ENCODE measurements at places on chromosomes 6 and 20.

- DNase-seq: no peak
These were observed 44.7 kb downstream of the DEK start for GRCh38 chr6:18219591-18219990.

DNA sequence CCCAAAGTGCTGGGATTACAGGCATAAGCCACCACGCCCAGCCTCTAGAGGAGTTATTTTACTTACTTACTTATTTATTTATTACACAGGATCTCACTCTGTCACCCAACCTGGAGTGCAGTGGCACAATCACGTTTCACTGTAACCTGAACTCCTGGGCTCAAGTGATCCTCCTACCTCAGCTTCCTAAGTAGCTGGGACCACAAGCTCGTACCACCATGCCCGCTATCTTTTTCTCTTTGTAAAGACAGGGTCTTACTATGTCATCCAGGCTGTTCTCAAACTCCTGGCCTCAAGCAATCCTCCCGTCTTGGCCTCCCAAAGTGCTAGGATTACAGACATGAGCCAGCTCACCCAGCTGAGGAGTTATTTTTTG lies 1.6 kb upstream of the TRIB3 start:
- DNase-seq: no peak

DNA sequence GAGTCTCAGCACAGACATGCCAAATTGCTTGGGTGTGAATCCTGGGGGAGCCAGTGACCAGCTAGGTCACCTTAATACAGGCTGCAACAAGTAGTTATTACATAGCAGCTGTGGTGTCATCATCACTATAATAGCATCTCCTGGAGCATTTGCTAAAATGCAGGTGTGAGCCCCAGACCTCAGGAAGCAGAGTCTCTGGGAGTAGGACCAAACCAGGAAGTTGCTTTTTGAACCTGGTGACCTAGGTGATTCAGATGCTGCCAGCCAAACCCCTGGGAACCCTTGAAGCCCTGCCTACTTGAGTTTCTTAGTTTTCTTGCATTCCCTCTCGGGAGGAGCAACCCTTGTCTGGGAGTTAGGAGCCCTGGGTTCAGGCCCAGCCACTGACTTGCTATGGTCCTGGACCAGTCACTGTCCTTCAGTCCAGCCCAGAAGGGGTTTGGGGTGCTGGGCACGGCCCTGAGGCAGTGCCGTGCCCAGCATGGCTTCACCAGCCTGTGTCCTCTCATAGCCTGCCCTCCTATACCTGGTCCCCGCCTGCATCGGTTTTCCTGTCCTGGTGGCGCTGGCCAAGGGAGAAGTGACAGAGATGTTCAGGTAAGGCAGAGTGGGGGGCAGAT lies 39.3 kb upstream of the ID1 start:
- DNase-seq: no peak

DNA sequence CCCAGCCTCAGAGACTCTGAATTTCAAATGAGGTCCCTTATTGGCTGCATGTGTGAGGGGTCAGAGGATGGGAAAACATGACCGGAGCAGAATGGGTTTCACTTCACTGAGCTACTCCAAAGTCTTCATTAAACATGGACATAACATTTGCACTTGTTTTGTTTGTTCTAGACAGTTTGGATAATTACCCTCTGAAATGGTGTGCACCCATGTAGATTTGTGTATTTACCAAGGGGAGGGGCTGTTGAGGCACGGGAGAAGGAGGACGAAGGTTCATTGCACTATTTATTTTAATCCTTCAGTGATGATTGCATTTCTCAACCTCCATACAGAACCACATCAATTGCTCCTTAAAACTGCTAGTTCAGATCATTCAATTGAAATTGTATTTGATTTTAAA lies 364.2 kb downstream of the TFAP2B start:
- DNase-seq: no peak

DNA sequence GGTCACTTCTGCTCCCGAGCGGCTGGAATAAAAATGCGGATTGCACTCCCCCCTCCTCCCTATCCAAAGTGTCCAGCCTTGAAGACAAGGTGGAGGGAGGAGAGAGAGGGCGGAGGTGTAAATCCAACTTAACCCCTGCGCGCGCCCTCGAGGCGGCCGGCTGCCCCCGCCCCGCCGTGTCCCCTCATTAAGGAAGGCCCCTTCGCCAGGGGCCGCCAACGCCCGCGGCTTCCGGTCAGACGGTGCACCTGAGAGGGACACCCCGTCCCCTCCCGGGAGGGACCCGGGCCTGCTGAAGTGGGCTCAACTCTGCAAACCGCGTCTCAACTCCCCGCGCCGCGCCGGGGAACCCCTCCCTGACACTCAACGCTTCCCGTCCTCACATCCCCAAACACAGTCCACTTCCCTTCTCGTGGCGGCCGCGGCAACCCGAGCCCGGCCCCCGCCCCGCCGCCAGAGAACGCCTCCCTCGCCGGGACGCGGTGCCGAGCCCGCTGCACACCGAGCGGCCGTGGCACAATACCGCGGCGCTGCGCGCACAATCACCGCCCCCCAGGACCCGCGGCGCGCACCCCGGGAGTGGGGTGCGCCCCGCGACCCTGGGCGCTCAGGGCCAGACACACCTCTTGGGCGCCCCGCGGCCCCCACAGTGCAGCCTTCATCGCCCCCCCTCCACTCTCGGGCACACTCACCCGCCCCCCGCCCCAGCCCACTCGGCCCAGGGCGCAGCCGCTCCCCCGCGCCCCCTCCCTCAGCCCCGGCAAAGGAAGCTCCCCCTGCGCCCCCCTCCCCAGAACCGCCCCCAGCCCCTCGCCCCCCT lies 102.5 kb downstream of the NOL4L start:
- peak; percentile 41 for DNase-seq

DNA sequence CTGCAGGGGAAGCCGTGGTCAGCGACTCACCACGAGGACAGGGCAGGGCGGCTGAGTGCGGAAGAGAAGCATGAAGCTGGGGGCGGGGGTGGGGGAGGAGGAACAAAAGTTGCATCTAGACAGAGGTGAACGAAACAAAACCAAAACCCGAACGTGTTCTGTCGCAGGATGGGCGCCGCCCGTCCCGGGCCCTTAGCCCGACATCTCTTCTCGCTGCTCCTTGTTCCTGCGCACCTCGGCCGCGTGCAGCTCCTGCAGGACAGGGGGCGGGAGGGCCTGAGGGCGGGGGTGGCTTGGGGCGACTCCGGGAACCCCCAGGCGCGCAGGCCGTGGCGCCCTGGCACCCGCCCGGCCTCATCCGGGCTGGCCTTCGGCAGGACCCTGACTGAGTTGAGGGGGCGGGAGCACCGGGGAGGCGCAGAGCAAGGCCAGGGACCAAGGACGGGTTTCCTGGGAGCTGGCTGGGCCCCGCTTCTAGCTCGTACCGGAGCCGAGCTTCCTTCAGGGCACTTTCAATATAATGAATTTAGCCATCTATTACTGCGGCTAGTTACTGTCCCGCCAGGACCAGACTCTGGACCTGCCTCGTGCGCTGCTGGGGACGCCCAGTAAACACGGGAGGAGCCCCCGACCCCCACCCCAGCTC lies 12.0 kb downstream of the STMN3 start:
- peak; percentile 58 for DNase-seq

DNA sequence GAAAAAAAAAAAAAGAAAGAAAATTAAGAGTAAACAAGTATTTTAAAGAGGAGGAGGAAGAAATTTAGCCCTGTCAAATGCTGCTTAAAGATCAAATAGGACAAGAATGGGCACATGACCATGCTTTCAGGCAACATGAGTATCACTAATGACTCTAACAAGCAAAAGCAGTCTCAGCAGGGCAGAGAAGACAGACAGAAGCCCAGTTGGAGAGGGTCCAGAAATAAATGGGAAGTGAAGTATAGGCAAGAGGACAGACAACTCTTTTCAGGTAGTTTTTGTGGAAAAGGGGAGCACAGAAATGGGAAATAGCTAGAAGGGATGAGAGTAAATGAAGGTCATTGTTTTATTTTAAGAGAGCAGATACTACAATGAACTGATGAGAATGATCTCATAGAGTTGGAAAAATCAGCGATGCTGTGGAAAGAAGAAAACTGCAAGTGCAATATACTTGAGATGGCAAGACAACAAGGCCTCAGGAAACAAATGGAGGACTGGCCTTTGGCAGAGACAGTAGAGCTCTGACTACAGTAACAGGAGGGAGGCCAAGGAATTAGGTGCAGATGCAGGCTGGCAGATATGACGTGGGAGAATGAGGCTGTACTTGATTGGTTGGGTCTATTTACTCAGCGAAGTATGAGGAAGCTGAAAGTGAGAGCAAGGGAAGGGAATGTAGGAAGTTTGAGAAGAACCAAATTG lies 40.3 kb downstream of the KIF6 start:
- no peak for DNase-seq

GRCh38 chr6:166955865-166956443 lies 396 bp downstream of the RNASET2 start:
- DNase-seq: no peak

GRCh38 chr6:146868671-146869209 lies 270.0 kb downstream of the ADGB start:
- no peak for DNase-seq

- no peak for DNase-seq
These were observed 3.3 kb downstream of the FOXQ1 start for GRCh38 chr6:1315201-1315559.

GRCh38 chr6:83514866-83515466 lies 2.6 kb downstream of the PRSS35 start:
- no peak for DNase-seq

GRCh38 chr20:32077190-32077589 lies 25.1 kb downstream of the HCK start:
- DNase-seq: no peak
